ENCODE measurements at places on chromosomes 1 and 21. TPM values are rescaled to one million over a fixed set of nuclear protein-coding genes. Genes with fewer than 3 reads are reported as not detected.

DNA sequence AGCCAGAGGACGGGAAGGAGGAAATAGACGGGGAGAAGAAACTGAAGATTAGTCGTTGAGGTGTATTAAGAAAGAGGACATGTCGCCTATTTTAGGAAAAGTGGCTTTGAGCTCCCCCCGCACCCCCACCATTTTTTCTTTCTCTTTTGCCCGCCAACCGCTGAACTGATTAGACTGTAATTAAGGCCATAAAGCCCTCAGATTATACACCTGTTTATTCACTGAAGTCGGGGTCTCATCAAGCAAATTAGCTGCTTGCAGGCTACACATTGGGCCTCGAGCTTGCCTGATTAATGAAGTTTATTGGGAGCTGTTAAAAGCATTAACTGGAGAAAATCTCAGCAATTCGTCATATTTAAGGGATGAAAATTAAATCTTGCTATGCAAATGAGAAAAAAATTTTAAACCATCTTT is 119.4 kb upstream of the RRP15 start:
- H3K27me3 ChIP-seq: peaks cover 3% of the 10 kb centered on the region
- no peak overlapping the region for H3K27ac ChIP-seq
- no peaks in the 10 kb centered on the region for H3K36me3 ChIP-seq
- no peak for DNase-seq

KRTAP12-2 gene
- not detected for total RNA-seq

FCMR gene
- 1.3 TPM for total RNA-seq

- H3K27me3 ChIP-seq: no peaks in the 10 kb centered on the region
- H3K36me3 ChIP-seq: no peaks in the 10 kb centered on the region
- H3K27ac ChIP-seq: no peak overlapping the region
- no peaks in the 10 kb centered on the region for H3K4me1 ChIP-seq
These were observed 25.5 kb downstream of the GBP2 start for GRCh38 chr1:89100412-89100811.

SLC45A3 gene
- total RNA-seq: 7.3 TPM

DNA sequence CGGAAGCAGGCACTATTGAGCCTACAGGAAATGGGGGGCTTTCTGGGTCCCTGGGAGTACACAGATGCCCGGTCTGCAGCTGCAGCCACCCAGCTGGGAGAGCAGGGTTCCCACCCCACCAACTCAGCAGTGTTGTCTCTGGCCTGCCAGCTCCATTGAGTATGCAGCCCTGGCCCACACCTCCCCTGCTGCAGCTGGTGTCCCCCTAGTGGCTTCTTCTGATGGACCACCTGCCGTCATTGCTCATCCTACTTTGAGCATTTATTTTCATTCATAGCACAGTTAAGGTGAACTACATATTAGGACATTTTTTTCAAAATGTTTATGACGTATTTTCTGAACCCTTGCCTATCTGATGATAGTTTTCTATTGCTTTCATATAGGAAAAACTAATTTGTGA is 189.8 kb upstream of the LYPLAL1 start:
- H3K27me3 ChIP-seq: no peaks in the 10 kb centered on the region
- no peak for DNase-seq
- no peaks in the 10 kb centered on the region for H3K4me1 ChIP-seq
- H3K4me3 ChIP-seq: no peak overlapping the region
- H3K36me3 ChIP-seq: no peaks in the 10 kb centered on the region
- no peak overlapping the region for H3K27ac ChIP-seq

DNA sequence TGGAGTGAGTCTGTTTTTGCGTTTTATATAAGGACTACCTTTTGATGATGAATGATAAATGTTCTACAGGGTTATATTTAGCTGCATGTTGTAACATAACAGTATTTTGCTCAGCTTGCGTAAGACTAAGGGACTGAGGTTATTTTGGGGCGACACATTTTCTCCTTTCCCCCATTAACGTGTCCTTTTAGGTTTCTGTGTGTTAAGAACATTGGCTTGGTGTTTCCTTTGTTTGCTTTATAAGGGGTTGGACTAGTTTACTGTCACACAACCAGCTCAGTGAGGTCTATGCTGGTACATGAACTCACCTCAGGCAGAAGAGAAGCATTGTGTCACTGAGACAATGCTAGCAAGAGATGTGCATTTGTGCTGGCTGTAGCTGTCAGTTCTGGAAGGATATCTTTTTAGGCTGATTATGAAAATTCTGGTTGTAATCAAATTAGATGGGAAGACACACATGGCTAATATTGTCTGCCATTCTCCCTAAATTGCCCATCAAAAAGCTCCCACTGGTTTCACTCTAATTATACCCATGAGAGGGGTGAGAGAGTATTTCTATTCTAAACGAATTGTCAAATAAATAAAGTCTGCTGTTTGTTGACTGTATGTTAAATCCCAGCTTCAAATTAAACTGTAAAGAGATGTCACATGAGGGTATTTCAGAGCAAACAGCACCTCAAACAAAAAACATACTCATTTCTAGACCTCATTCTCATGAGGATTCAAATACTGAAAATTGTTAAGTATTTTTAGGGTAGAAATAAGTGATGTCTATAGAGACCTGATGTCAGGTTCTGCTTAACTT is 62.6 kb downstream of the CDC14A start:
- no peak overlapping the region for H3K4me3 ChIP-seq
- no peaks in the 10 kb centered on the region for H3K36me3 ChIP-seq
- no peaks in the 10 kb centered on the region for H3K4me1 ChIP-seq
- H3K27ac ChIP-seq: no peak overlapping the region
- no peaks in the 10 kb centered on the region for H3K27me3 ChIP-seq

FCRL4 gene
- 0.08 TPM for total RNA-seq

- H3K27ac ChIP-seq: no peak overlapping the region
- no peaks in the 10 kb centered on the region for H3K36me3 ChIP-seq
- peaks cover 6% of the 10 kb centered on the region for H3K4me1 ChIP-seq
- DNase-seq: no peak
- H3K4me3 ChIP-seq: no peak overlapping the region
- no peaks in the 10 kb centered on the region for H3K27me3 ChIP-seq
These were observed 5.5 kb upstream of the CD244 start for GRCh38 chr1:160868141-160868540.

PYHIN1 gene
- 1.2 TPM for total RNA-seq

ILDR2 gene
- total RNA-seq: 172 TPM

RPTN gene
- 0.06 TPM for total RNA-seq

GUCA2B gene
- total RNA-seq: not detected

DNA sequence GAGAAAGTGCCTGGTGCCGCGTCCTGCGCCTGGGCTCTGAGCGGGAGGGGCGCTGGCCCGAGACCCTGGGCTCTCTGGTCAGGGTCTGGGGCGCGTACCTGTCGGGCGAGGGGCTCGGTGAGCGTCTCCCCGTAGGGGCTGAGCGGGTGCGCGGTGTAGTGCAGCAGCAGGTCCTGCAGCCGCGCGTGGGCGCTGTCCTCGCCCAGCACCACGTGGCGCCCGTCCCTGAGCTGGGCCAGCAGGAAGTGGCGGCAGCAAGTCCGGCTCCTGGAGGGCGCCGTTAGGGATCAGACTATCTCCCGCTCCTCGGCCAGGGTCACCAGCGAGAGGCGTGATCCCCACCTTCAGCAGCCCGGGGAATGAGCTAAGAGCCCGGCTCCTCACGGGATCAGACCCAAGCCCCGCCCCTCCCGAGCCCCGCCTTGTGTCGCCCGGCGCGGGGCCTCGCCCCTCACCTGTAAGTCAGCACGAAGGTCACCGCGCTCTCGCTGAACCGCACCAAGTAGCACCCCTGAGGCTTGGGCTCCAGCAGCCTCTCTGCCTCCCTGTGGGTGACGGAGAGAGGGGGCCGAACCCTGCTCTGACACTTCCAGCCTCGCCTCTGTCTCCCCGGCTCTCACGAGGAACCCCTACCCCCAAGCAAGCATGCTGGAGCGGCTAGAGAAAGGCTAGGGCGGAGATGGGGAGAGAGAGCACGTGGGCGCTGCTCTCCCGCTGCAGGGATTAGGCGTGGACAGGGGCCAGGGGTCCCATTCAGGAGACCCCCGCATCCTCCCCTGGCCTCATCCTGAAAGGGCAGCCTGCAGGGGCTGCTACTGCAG is 2.7 kb downstream of the SH2D2A start:
- H3K4me1 ChIP-seq: peaks cover 13% of the 10 kb centered on the region
- H3K4me3 ChIP-seq: peak overlapping the region; percentile 47
- DNase-seq: peak; percentile 77
- no peak overlapping the region for H3K27ac ChIP-seq

GRCh38 chr1:234600418-234601281 is 9.3 kb downstream of the IRF2BP2 start:
- no peaks in the 10 kb centered on the region for H3K27me3 ChIP-seq
- peak overlapping the region; percentile 96 for H3K27ac ChIP-seq
- H3K4me1 ChIP-seq: peaks cover 51% of the 10 kb centered on the region
- peak overlapping the region; percentile 63 for H3K4me3 ChIP-seq

KRTAP13-2 gene
- not detected for total RNA-seq

DNA sequence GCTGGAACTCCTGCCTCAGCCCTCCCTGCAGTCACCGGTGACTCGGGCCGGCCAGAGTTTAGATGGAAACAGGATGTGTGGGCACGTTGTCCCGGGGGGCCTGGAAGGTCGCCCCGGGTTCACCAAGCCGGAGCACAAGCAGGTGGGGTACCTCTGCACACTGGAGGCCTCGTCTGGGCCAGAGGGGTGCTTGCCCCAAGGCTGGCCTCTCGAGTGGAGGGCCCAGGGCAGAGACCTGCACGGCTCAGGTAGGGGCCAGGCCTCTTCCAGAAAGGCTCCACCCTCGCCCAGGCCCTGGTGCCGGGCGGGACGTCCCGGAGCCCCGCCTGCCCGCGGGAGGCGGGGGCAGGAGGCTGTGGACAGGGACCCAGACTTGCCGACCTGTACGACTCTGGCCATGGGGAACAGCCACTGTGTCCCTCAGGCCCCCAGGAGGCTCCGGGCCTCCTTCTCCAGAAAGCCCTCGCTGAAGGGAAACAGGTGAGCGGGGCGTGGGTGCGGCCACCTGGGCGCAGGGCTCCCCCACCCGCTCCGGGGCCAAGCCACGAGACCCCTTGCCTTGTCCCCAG is at the start of gene PLEKHN1:
Gene PLEKHN1 (plus strand): TSS at position 348 of the 569 bp plus-strand sequence. CDS start 50 bp downstream, at position 398.
- H3K36me3 ChIP-seq: no peaks in the 10 kb centered on the region
- H3K27me3 ChIP-seq: no peaks in the 10 kb centered on the region
- H3K4me3 ChIP-seq: peak within 1 kb of the TSS; percentile 31
- peaks cover 5% of the 10 kb centered on the region for H3K4me1 ChIP-seq
- no peak for DNase-seq

CYP4X1 gene
- 9.4 TPM for total RNA-seq

All from testis (tissue), 5 donors.